ENCODE measurements at places on chromosomes 11 and 22. TPM values are rescaled to one million over a fixed set of nuclear protein-coding genes. Genes with fewer than 3 reads are reported as not detected.

MMP11 gene
- 8.8 TPM for total RNA-seq

PNPLA3 gene
- 3.6 TPM for total RNA-seq

MALAT1 gene
- 14,068 TPM for total RNA-seq

FDXACB1 gene
- 1.8 TPM for total RNA-seq
